ENCODE measurements at places on chromosomes 11 and 22.

DNA sequence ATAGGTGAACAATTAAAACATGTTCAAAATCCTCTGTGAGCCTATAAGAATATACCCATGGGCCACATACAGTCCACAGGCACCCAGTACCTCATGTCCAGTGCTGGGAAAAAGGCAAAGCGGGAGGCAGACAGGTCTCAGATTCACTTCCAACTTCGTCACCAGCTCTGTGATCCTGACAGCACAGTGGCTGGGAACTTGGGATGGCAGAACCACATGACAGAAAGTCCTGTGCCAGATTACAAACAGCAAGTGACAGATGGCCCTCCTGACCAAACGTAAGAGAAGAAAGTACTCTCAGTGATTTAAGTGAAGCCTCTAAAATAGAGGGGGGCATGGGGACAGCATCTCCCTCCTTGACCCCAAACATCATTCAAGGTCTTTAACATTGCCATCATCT, 5.8 kb downstream of the SLC1A2 start:
- no peak for DNase-seq

- no peak for DNase-seq
Measured at GRCh38 chr22:49862496-49862776, 8.8 kb downstream of the ZBED4 start.

GRCh38 chr11:44309478-44310205, at the start of gene ALX4:
TSS of gene ALX4 (minus strand) at chr11:44310139. CDS start at chr11:44310062, 77 bp downstream.
- peak; percentile 86 for DNase-seq

DNA sequence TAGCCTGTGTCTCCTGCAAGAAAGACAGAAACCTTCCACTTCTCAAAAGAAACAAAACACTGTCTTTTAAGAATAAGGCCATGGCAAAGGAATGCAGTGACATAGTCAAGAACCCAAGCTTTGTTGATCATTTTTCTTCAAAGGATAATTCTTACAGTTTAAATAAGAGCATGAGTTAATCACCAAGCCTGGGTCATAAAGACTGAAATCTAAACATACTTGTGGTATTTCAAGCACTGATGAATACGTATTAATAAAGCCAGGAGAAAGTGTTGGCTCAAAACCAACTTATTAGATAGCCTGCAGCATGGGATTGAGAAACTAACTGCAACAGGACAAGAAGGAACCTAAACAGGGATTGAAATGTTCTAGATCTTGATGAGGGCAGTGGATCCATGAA, 143.3 kb upstream of the MTNR1B start:
- DNase-seq: no peak

- DNase-seq: no peak
Measured at GRCh38 chr11:103928802-103929161, 107.7 kb upstream of the DDI1 start.

DNA sequence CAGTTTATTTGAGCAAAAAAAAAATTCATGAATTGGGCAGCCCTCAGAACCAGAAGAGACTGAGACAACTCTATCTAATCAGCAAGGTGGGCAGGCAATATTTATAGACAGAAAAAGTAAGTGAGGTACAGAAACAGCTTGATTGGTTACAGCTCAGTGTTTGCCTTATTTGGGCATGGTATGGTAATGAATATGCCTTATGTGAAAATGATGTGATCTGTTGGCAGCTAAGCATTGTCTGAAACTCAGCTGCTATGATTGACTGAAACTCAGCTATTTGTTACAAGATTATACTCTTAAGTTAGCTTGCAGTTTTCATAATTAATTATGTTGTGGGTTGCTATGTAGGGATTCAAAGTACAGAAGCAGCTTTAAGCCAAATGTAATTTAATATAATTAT, 127.6 kb downstream of the CNTN5 start:
- DNase-seq: no peak

DNA sequence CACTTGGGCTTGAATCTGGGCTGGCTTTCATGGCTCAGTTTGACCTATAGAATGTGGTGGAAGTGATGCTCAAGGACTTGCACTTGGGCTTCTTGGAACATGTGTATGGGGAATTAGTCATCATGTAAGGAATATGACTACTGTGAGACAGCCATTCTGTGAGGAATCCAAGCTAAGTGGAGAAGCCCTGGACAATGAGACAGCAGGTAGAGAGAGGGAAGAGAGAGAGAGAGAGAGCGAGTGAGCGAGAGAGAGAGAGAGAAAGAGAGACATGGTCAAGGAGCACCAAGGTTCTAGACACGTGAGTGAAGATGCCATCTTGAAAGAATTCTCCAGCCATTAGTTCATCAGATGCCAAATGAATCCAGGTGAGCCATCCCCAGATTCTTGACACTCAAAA, 261.6 kb upstream of the SORL1-AS1 start:
- DNase-seq: no peak

DNA sequence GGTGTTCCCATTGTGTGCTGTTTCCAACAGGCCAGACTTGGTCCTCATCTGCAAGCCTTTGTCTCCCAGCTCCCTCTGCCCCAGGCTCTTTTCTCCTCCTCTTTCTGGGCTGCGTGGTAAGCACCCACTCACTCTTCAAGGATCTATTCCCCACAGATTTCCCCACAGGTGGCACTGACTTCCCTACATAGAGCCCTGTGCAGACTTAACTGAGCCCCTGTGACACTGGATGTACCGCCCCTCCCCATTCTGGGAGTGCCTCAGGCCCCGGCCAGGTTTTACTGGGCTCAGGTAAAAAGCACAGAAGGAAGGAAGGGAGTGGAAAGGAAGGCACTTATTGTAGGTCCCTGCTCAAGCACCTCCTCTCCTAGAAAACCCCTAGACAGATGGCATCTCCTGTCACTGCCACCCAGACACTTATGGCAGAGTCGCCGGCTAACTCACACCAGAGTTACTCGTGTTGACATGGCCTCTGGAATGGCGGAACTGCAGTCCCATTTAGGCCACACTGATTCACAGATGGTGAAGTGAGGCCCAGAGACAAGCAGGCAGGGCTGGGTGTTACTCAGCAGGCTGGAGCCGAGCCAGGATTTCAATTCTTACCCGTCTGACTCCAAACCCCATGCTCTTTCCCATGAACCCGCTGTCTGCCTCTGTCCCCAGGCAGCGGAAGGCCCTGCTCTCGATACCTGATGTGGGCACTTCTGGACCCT, 47.2 kb downstream of the LRRC32 start:
- no peak for DNase-seq

- DNase-seq: no peak
Measured at GRCh38 chr22:28620244-28620922, 59.3 kb downstream of the TTC28 start.

- DNase-seq: no peak
Measured at GRCh38 chr11:72048766-72049460, 31.4 kb downstream of the NUMA1 start.

GRCh38 chr11:63999349-64000025, 13.2 kb downstream of the OTUB1 start:
- peak; percentile 77 for DNase-seq

DNA sequence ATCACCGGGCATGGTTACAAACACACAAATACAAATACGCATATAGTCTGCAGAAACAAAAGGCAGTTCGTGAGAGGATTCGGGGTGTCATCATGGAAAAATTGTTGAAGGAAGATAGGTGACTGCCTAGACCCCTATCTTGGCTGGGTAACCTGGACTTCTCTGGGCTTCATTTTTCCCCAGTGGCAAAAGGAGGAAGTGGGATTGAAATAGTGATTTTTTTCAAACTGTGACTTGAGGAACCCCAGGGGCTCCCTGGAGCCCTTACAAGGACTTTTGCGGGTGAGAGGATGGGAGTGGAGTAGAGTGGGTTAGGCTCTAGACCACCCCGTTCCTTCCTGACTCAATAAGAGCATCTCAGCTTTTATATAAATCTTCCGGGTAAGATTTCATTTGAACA, 1.0 kb upstream of the ELF5 start:
- no peak for DNase-seq

DNA sequence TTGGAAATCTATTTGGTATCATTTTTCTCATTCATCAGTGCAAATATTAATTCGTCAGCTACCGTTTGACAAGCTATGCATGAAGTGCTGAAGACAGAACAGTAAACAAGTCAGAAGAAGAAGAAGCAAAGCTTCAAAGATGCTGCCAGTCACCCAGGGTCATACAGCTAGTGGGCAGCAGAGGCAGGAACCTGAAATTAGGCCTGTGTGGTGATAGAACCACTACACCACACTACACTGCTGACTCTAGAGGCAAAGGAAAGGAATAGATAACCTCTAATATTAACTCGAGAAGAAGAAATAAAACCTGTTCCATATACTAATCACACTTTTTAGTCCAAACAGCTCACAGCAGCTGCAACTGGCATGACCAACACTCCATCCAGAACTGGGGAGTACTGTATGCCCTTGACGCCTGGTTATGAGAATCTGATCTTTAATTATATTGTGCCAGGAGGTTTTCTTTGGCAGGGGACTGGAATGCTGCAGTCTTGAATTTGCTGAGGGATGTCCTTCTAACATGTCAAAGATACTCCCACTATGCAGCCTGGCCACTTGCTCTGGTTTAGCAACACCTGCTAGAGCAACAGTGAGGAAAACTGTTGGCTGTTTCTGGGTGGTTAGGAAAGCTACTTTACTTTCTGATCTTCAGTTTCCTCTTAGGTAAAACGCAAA, 73.0 kb downstream of the PAK1 start:
- no peak for DNase-seq

DNA sequence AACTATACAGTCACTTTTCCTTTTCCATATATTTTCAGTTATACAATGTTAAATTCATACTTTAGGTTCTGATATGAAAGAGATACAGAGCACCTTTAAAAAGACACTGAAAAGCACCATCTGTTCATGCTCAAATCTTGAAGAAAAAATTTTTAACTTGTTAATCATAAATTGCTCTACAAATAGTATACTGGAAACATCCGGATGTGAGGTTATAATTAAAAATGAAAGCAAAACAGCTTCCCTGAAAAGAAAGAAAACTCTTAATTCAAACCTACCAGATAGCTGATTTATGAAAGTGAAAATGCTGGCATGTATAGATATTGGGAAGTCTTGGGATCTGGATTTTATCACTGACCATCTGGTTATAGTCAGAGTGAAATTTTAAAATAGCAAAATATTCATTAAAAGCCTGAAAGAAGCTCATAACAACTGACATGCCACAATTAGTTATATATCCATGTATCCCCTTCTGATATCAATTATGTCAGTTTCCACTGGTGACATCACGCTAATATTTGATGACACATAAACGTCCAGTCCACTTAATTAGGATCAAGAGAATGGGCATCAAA, 740.0 kb downstream of the DLG2 start:
- no peak for DNase-seq

DNA sequence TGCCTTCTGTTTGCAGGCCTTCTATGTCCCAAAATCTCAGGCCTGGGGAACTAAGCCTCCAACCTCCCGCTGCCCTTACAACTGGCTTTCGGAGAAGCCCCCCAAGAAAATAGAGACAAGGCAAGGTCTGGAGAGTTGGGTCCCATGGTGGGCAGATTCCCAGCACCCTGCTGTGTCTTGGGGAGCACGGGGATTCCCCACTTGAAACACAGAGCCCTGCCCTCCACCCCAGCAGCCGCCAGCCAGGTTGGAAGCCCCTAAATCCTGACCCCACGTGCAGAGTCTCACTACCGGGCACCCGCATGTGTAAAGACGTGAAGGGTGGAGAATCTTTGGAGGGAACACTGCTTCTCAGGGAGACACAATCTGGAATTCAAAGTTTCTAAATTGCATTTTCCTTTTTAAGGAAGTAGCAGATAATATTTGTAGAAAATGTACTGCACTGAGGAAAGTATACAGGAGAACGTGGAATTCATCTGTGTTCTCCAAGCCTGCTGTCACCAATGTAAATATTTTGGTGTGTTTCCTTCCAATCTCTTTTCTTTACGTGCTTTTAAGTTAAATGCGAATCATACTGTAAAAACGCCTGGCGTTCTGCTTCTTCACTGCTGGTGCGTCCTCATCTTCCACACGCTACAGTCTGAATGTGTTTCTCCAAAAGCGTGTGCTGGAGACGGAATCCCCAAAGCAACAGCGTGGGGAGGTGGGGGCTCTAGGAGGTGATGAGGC, 220.9 kb downstream of the BRD1 start:
- no peak for DNase-seq

DNA sequence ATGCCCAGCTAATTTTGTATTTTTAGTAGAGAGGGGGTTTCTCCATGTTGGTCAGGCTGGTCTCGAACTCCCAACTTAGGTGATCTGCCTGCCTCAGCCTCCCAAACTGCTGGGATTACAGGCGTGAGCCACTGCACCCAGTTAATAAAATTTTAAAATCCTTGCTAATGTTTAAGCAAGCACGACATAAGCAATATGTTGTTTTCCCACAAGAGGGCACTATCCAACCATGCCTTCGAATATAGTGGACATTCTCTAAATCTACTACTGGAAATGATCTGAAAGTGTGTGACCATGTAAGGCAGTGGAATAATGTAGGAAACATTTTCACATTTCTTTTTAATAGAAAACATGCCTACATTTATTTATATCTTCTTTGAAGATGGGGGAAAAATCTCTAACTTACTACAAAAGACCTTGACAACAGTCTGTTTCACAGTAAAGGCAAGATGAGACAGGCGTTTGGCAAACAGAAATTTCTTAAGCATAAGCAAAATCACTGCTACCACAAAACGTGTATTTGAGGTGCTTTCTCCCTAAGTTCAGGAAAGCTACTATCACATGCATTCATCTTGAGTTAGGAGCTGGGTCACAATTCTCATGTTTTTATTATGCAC, 38.2 kb downstream of the PITPNB start:
- no peak for DNase-seq

- DNase-seq: no peak
Measured at GRCh38 chr22:25420925-25421904, 143.3 kb upstream of the GRK3 start.

- DNase-seq: peak; percentile 77
Measured at GRCh38 chr11:62508336-62509058, 38.1 kb downstream of the AHNAK start.

DNA sequence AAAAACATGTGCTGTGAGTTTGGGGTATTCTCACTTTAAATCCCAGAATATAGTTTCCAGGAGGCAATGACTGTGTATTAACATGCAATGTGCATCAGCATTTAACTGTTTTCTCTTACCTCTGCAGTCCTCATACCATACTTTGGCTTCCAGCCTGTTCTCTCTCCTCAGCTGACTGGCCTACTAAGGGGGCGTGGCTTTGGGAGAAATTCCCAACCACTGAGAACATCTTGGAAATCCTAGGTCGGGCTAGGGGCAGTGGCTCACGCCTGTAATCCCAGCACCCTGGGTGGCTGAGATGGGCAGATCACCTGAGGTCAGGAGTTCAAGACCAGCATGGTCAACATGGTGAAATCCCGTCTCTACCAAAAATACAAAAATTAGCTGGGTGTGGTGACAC, 13.5 kb upstream of the ZC3H12C start:
- no peak for DNase-seq

- DNase-seq: no peak
Measured at GRCh38 chr22:27063841-27064240, 406.5 kb downstream of the MIAT start.
